ENCODE measurements at places on chromosomes 12 and 14. TPM values are rescaled to one million over a fixed set of nuclear protein-coding genes. Genes with fewer than 3 reads are reported as not detected.
A peak's percentile ranks its signal among the peaks of the same experiment; 100 is the strongest.

The VDR gene
- 0.70 TPM for polyA plus RNA-seq

The NUDT14 gene
- 17.7 TPM for polyA plus RNA-seq

The SLC15A5 gene
- not detected for polyA plus RNA-seq

The CCDC38 gene
- 1.2 TPM for polyA plus RNA-seq

DNA sequence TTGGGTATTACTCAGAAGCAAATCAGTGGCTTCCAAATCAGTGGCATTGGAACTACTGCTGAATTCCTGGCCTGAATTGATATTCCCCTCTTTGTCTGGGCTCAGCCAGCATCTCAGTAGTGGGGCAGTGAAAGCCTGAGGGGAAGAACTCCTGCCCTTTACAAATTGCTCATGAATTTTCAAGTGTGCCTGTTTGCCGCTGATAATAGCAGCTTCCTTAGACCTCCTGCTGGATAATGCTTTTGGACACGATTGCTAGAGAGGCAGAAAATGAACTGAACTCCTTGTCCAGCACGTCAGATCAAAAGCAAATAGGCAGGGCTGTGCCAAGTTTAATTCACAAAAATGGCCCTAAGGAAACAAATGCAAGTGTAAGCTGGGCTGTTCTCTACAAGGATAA lies 91.3 kb upstream of the GZMB start:
- H3K4me1 ChIP-seq, result no peaks in the 10 kb centered on the region
- H3K27me3 ChIP-seq, result no peaks in the 10 kb centered on the region
- H3K27ac ChIP-seq, result no peak overlapping the region
- DNase-seq, result no peak
- no peaks in the 10 kb centered on the region for H3K36me3 ChIP-seq

DNA sequence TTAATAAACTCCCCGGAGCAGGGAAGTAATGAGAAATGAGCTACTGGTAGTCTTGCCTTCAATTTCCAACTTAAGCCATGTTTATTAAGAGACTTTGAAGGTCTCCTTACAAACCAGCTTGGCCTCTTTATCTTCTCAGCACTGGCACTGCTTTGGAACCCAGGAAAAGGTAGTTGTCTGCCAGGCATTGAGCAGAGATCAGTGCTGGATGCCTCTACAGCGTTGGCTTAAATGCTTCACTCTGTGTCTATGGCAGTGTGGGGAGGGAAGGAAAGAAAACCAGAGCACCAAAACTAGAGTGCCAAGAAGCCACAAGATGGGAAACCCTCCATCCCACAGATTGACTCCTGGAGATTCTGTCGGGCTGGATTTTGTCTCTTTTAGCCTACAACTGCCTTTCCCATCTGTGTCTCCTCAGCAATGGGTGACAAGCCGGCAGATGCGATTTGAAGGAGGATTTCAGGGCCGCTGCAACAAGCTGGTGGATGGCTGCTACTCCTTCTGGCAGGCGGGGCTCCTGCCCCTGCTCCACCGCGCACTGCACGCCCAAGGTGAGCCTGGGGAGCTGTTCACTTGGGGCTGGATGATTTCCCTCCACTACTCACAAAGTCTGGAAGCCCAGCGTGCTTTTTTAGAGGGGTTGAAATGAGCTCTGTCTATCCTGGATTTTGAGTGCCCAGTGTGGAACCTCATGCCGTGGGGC lies 57.3 kb downstream of the FNTB start:
- H3K27ac ChIP-seq, result peak overlapping the region; percentile 15
- H3K27me3 ChIP-seq, result no peaks in the 10 kb centered on the region
- DNase-seq, result no peak
- no peak overlapping the region for H3K4me3 ChIP-seq

GRCh38 chr12:24038211-24038997 lies 88.9 kb upstream of the SOX5 start:
- H3K27ac ChIP-seq, result no peak overlapping the region
- no peaks in the 10 kb centered on the region for H3K27me3 ChIP-seq
- H3K4me1 ChIP-seq, result no peaks in the 10 kb centered on the region
- H3K4me3 ChIP-seq, result no peak overlapping the region
- H3K36me3 ChIP-seq, result no peaks in the 10 kb centered on the region
- DNase-seq, result no peak

GRCh38 chr14:68513838-68514607 lies 278.8 kb downstream of the ZFP36L1 start:
- peaks cover 25% of the 10 kb centered on the region for H3K4me1 ChIP-seq
- no peaks in the 10 kb centered on the region for H3K27me3 ChIP-seq
- no peaks in the 10 kb centered on the region for H3K36me3 ChIP-seq
- peak overlapping the region; percentile 82 for H3K27ac ChIP-seq
- H3K4me3 ChIP-seq, result no peak overlapping the region
- DNase-seq, result no peak

DNA sequence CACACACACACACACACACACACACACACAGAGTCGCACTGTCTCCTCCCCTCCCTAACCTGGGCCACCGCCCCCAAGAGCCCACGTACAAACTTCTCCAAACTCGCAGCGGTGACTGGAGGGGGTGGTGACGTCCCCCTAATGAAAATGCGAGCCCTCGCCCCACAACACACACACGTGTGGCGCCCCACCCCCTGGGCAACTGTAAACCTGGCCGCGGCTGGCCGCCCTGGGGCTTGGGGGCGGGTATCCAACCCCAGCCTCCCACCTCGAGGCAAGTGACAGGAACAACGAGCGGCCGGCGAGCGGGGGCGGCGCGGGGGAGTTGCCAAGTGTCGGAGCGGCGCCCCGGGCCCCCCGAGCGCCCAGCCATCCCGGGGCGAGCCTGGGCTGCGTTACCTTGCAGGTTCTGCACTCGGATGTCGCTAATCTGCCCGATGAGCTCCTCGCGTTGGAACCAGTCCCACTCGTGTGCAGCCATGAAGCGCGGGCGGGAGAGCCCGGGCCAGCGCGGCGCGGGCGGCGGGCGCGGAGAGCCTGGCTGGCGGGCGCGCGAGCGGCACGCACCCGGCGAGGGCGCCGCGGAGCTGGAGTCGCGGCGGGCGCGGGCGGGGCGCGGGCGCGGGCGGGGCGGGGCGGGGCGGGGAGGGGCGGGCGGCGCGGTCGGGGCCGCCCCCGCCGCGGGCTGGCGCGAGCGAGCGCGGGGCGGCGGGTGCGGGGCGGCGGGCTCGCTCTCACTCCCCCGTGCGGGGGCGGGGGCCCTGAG lies at the start of gene CLMN:
Gene CLMN (minus strand): TSS at position 597 of the 766 bp plus-strand sequence. CDS start 116 bp downstream, at position 481.
- H3K27ac ChIP-seq, result peak within 1 kb of the TSS; percentile 56
- peak within 1 kb of the TSS; percentile 79 for H3K4me3 ChIP-seq
- DNase-seq, result peak; percentile 89
- peaks cover 14% of the 10 kb centered on the region for H3K27me3 ChIP-seq

DNA sequence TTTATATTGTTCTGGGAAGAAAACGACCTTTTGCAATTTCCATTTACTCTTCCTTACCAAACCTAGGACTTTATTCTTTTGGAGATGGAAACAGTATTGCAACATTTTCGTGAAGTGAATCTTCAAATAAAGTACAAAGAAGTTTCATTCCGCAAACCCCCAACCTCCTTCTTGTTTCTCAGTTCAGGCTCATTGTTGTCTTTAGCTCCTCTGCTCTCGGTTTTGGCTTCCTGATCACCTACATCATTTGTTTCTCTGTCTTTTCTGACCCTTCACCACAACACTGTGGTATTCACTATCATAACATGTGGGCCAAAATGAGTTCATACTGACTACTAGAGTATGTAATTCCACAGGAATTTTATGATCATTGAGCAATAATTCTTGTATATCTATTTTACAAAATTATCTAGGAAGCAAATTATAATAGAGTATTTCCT lies 266.8 kb downstream of the ADAMTS20 start:
- no peaks in the 10 kb centered on the region for H3K36me3 ChIP-seq
- H3K27me3 ChIP-seq, result no peaks in the 10 kb centered on the region
- no peak overlapping the region for H3K27ac ChIP-seq
- H3K4me3 ChIP-seq, result no peak overlapping the region
- no peaks in the 10 kb centered on the region for H3K4me1 ChIP-seq

- H3K27ac ChIP-seq, result no peak overlapping the region
- peaks cover 10% of the 10 kb centered on the region for H3K4me1 ChIP-seq
- H3K4me3 ChIP-seq, result no peak overlapping the region
- no peaks in the 10 kb centered on the region for H3K36me3 ChIP-seq
- no peaks in the 10 kb centered on the region for H3K27me3 ChIP-seq
These were observed 234.4 kb downstream of the SEC23A start for GRCh38 chr14:38868399-38869290.

DNA sequence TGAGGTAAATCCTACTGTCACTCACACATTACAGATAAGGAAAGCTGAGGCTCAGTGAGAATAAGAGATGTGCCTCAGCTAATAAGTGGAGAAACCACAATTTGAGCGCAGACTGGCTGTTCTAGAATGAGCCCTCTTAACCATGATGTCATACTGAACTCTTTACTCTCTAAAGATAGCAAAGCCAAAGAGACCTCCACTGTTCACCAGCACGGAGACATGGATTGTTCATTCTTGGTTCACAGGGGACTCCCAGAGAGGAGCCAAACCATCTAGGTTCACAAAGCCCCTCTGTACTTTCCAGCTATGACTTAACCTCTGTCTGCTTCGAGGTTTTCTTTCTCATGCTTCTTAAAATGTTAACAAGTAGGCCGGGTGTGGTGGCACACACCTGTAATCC lies 32.7 kb upstream of the YARS2 start:
- no peaks in the 10 kb centered on the region for H3K36me3 ChIP-seq
- no peaks in the 10 kb centered on the region for H3K27me3 ChIP-seq
- H3K27ac ChIP-seq, result no peak overlapping the region
- no peak overlapping the region for H3K4me3 ChIP-seq
- no peaks in the 10 kb centered on the region for H3K4me1 ChIP-seq

- H3K36me3 ChIP-seq, result peaks cover 52% of the 10 kb centered on the region
- no peak for DNase-seq
- H3K4me3 ChIP-seq, result no peak overlapping the region
- H3K4me1 ChIP-seq, result no peaks in the 10 kb centered on the region
These were observed 7.5 kb downstream of the EID3 start for GRCh38 chr12:104310751-104311633.

GRCh38 chr12:68477261-68477772 lies 133.4 kb upstream of the RAP1B start:
- no peak for DNase-seq
- no peaks in the 10 kb centered on the region for H3K36me3 ChIP-seq
- no peaks in the 10 kb centered on the region for H3K27me3 ChIP-seq
- H3K27ac ChIP-seq, result no peak overlapping the region
- H3K4me1 ChIP-seq, result peaks cover 15% of the 10 kb centered on the region

DNA sequence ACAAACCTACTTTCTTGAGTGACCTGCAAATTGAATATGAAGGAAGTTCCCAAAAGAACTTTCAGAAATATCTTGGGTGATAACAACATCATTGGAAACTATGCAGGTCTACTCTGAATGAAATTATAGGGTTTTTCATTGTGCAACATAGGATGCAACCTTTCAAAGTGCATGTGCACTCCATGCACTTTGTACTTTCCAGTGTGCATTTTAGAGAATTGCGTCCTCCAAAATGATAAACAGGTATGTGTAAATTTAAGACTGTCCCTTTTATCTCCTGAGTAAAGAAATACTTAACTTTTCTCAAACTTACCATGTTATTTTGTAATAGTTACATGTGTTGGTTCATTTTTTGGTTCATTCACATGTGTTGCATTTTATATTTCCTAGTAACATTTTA lies 13.2 kb downstream of the SRSF5 start:
- DNase-seq, result no peak
- no peak overlapping the region for H3K27ac ChIP-seq
- H3K36me3 ChIP-seq, result peaks cover 88% of the 10 kb centered on the region
- no peak overlapping the region for H3K4me3 ChIP-seq
- H3K4me1 ChIP-seq, result peaks cover 20% of the 10 kb centered on the region

DNA sequence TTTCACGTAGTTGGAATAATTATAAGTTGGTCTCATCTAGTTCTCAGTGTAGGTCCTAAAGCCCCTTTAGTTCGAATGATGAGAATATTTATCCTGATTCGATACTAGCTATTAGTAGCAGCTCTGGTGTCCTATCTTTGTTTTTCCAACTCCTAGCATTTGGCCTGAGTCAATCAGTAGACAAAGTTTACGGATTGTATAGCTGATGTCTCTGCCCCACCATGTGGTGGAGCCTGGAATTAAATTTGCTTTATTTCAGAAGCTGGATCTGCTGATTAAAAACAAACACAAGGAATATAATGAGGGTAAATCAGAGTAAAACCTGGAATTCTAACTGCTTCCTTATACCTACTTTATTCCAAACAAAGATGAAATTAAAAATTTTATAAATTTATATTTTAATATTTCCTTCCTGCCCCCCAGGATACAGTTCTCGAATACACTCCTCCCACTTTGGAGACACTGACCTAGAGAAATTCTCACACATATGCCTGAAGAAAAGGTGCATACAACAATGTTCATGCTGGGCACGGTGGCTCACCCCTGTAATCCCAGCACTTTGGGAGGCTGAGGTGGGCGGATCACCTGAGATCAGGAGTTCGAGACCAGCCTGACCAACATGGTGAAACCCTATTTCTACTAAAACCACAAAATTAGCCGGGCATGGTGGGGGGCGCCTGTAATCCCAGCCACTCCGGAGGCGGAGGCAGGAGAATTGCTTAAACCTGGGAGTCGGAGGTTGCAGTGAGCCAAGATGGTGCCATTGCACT lies 7.6 kb upstream of the BRMS1L start:
- no peaks in the 10 kb centered on the region for H3K27me3 ChIP-seq
- H3K36me3 ChIP-seq, result no peaks in the 10 kb centered on the region
- no peak overlapping the region for H3K27ac ChIP-seq
- no peak overlapping the region for H3K4me3 ChIP-seq
- no peaks in the 10 kb centered on the region for H3K4me1 ChIP-seq

DNA sequence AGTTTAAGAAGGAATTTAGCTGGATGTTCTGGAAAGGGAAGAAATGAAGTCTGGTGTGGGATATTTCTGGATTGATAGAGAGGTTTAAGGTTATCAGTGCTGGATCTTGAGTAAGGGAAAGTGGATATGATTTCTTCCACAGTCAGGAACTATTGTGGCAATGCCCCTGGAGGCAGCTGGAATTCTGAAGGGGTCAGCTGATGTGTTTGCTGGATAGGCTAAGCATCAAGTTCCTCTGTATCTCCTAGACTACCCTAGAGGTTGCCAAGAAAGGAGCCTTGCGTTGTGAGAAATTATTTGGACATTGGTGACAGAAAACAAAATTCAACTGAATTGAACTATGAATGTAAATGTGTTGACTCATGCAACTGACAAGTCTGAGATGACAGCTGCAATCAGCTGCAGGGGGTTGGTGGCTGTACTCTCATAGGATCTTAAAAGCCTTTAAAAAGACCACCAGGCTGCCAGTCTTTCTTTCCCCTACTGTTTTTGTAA lies 244.4 kb downstream of the ATXN7L3B start:
- DNase-seq, result no peak
- H3K36me3 ChIP-seq, result no peaks in the 10 kb centered on the region
- no peaks in the 10 kb centered on the region for H3K4me1 ChIP-seq
- no peaks in the 10 kb centered on the region for H3K27me3 ChIP-seq

DNA sequence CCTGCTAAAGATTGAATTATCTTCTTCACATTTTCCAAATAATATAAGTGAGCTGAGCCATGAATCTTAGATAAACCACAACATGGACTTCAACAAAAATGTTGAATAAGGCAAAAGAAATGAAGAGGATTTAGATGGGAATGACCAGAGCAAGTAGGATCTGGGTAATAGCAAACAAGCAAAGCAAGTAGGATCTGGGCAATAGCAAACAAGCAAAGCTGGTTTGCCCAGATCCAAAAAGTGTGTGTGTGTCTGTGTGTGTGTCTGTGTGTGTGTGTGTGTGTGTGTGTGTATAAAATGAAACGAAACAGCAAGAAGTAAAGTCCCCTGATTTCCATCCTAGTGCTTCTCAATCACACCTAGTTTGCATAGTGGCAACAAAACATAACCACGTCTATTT lies 549.1 kb downstream of the RERGL start:
- no peak for DNase-seq
- H3K4me3 ChIP-seq, result no peak overlapping the region
- H3K27ac ChIP-seq, result no peak overlapping the region
- H3K36me3 ChIP-seq, result no peaks in the 10 kb centered on the region
- no peaks in the 10 kb centered on the region for H3K27me3 ChIP-seq

- peaks cover 42% of the 10 kb centered on the region for H3K4me1 ChIP-seq
- peaks cover under 1% of the 10 kb centered on the region for H3K36me3 ChIP-seq
- no peak overlapping the region for H3K27ac ChIP-seq
- DNase-seq, result no peak
- no peaks in the 10 kb centered on the region for H3K27me3 ChIP-seq
- peak overlapping the region; percentile 99 for H3K4me3 ChIP-seq
These were observed 1.3 kb upstream of the NCOR2 start for GRCh38 chr12:124568431-124569374.
